SW 1271 (cell line): ENCODE measurements at places on chromosomes 5 and 9.
A peak's percentile ranks its signal among the peaks of the same experiment; 100 is the strongest.

DNA sequence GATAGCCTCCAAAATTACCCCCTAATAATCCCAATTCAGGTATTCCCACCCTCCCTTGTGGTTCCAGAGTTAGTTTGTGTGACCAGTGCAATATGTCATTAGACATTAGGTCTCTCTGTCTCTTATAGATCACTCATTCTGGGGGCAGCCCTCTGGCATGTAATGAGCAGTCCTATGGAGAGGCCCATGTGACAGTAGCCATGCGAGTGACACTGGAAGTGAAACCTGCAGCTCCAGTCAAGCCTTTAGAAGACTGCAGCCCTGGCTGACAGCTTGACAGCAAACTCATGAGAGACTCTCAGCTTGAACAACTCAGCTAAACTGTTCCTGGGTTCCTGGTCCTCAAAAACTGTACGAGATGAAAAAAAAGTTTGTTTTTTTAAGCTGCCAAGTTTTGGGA, 54.0 kb upstream of the HSPB3 start:
- DNase-seq: no peak

GRCh38 chr5:125411071-125411743, 664.8 kb upstream of the ZNF608 start:
- no peak for DNase-seq

DNA sequence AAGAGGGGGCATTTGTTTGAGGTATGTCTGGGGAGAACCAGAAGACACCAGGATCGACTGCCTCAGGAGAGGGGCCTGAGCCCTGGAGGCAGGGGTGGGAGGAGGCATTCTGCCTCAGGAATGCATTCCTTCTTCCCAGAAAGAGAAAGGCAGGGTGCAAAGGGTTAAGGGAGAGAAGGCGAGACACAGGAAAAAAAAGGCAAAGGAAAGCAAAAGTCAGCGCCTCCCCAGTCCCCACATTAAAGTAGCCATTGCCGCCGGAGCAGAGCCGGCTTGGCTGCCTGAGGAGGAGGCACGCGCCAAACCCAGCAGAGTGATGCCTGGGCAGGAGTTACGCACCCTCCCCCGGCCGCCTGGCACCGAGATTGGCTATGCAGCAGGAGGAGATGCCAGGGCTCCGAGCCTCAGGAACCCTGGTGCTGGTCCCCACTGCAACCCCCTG, 123.8 kb upstream of the PHYKPL start:
- no peak for DNase-seq

DNA sequence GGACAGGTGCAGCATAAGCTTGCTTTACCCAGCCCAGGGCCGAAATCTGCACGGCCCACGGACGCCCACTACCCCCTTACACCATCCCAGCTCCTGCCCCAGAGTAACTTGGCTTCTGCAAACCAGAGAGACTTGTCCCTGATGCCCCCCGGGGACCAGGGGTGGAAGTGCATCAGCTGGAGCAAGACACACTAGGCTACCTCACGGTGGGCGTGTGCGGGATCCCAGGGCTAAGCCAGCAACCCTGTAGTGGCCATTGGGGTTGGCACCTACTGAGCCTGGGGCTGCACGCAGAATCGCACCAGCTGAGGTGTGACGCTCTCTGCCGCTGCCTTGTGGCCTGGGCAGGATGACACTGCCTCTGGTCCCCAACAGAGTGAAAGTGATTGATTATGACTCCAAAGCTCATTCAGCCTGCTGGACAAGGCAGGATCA, 6.1 kb upstream of the ZNF79 start:
- peak; percentile 29 for DNase-seq

GRCh38 chr5:112586596-112587062, 151.1 kb upstream of the APC start:
- no peak for DNase-seq

GRCh38 chr5:53339962-53340540, 140.4 kb upstream of the FST start:
- no peak for DNase-seq

- no peak for DNase-seq
Measured at GRCh38 chr5:4845221-4845620, 294.9 kb upstream of the ADAMTS16 start.

DNA sequence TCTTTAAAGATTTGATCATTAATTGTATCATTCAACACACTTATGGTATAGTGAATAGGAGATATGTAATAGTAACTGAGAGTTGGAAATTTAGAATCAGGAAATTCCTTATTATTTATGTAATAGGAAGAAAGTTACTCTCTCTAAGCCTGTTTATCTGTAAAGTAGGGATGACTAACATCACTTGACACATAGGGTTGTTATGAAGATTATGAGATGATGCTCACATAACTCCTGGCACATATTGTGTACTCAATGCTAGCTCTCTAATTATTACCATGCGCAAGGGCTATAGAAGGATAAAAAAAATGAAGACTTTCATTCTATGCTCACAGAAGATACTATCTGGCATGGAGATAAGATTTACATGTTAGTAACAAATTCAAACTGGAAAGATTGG, 149.9 kb downstream of the ISOC1 start:
- peak; percentile 12 for DNase-seq

DNA sequence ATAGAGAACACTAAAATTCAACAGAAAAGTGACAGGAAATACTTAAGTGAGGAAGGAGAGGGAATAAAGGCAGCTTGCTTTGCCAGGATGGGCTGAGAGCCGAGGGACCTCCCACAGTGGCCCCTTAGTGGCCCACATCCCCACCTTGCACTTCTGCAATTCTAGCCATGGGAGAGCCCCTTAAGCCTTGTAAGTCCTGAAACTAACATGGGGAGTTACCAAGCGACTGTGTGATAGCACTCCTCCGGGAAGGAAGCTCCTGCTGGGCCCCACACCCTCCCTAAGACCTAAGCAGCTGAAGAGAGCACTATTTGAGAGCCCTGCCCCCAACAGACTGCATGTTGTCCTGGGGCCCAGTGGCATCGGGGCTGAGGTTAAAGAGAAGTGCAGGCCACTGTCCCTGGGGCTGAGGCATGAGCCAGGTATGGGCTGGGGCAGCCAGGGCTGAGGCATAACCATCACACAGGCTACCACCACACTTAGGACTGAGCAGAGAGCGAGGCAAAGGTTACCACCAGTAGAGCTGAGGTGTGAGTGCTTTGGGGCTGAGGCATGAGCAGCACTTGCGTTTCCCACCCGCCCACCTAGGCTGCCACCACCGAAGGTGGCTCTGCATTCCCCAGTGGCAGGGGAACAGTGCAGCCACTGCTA, 301.8 kb upstream of the TRPC7 start:
- DNase-seq: no peak

DNA sequence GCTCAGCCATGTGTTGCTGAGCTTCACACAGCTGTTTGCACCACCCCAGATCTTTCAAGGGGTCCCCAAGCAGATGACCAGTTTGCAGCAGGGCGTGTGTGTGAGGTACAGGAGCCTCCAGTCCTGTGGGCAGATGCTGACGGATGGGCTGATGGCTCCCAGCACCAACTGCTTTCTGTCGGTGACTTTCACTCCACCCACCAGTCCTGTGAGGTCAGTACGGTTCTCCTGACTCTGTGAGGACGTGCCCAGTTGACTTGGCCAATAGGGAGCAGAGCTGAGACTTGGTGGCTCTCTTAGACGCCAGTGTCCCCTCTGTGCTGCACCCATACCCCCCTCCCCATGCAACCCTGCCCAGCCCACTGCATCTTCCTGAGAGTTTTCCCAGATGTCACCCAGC, 19.7 kb downstream of the COL5A1 start:
- no peak for DNase-seq

DNA sequence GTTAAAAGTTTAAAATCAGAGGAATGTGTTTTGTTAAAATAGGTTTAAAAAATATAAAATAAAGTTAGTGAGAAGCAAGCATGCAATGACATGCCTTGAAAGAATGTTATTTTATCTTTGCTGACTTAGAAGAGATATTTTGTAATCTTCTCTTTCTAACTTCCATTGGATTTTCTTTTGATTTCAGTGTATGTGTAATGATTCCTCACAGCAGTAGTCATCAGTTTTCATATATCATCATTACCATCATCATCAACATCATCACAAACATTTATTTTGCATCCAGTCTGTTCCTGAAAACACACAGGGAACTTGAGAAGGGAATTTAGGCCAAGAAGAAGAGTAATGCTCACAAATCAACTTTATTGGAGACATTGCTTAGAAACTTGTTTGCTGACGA, 699.6 kb downstream of the TAF11L14 start:
- DNase-seq: no peak

DNA sequence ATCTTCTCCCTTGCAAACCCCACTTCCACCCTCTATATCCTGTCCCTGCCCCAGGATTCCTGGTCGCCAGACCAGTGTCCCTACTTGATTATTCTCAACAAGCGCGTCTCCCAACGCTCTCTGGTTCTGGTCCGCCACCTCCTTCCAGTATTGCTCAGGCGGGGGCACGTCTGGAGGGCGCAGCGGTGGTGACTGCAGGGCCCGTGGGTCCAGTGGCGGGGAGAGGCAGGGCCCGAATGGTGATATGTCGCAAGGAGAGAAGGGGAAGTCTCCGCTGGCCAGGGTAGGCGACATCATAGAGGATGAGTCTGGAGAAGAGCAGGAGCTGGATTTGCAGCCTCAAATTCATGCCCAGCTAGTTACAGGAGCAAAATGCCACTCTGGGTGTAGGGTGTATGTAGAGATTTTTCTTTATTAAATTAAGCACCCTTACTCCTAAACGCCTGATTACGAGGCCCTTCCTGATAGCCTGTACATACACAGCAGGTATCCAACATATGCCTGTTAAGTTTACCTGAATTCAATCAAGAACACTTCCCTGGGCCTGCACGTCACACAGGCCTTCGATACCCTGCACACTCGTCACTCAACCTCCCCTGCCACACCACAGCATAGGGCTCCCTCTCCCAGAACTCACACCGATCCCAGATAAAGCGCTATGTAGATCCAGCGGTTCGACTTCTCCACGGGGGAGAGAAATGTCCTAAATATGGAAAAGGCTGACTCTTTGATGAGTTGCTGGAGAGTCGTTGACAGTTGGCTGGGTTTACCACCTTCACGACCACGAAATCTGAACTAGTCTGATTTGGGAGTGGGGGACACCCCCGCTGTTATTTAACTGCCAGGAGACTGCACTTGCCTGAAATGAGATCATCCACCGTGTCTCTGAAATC, 4.8 kb downstream of the MCIDAS start:
- no peak for DNase-seq

DNA sequence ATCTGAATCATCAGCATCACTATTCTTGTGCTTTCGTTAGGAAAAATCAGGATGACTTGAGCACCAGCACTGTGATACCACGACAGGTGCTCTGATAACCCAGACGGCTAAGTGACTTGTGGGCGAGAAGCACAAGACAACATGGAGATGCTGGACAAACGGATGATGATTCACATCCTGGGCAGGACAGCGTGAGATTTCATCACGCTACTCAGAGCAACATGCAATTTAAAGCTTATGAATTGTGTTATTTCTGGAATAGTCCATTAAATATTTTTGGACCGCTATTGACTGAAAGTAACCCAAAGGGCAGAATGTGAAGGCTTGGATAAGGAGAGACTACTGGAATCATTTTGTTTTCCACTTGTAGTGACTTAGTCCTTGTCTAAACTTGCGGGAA, 114.8 kb upstream of the DAPK1 start:
- DNase-seq: peak; percentile 20

DNA sequence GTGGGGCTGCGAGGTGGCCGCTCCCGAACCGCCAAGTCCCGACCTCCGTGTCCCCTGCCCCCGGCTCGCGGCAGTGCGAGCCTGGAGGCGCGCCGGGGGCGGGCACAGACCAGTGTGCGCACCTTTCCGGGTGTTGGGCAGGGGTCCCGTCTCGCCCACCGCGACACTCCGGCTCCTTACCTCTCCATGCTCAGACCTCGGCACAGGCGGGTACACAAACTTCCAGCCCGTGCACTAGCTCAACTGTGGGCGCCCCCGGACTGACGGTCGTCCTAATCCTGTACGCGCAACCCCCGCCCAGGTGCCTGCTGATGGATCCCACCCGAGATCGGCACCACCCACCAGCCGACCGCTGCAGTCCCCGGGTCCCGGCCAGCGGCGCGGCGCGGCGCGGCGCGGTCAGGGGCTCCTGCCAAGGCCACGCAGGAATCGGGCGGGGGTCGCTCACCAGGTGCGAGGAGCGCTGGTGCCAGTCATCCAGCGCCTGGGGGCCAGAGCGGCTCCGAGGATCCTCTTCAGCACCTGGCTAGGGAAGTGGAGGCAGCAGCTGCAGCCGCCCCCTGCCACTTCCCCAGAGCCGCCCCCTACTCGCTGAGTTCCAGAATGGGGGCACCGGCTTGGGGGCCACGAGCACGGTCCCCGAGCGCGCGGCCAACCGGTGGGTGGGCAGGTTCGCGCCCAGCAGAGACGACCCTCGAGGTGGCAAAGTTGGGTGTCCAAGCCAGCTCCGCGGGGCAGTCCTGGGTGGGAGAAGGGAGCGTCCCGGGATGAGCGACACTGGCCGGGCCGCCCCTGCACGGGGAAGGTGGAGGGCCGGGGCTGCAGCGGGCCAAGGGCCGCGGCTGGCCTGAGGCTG, 511 bp downstream of the SEMA5A start:
- DNase-seq: no peak

DNA sequence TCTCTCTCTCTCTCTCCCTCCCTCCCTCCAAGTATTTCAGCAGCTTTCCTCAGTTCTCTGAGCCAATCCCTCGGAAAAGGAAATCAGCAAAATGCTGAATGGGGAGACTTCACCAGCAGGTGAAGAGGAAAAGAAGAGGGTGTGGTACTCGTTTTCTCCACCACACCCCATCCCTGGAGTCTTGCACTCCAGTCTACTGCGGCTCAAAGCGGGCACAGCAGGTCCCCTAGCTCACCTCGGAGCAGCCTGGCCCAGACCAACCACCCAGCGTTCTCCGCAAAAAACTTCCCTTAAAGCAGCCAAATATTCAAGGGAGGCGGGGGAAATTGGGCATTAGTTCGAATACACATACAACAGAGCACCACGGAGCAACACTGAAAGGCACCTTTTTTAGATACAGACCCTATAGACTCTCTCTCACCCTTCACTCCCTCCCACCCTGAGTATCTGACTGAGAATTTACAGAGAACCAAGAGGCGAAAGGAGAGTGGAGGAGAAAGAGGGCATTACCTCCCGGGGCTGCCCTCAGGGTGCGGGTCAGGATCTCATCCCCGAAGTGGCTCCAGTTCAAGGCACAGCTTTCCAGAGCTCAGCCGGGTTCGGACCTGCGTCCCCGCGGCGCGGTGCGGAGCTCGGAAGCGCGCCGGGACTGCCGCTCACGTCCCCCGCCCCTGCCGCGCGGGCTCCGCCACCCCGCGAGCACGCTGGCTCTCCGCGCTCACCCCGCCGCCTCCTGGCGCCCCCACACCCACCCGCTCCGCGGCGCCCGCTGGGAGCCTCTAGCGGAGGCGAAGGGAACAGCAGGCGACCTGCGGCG, 1638.5 kb upstream of the C9orf72 start:
- DNase-seq: peak; percentile 14

GRCh38 chr9:130128251-130128650, 44.0 kb upstream of the NCS1 start:
- no peak for DNase-seq

GRCh38 chr5:133890314-133890713, 78.1 kb downstream of the C5orf15 start:
- no peak for DNase-seq

DNA sequence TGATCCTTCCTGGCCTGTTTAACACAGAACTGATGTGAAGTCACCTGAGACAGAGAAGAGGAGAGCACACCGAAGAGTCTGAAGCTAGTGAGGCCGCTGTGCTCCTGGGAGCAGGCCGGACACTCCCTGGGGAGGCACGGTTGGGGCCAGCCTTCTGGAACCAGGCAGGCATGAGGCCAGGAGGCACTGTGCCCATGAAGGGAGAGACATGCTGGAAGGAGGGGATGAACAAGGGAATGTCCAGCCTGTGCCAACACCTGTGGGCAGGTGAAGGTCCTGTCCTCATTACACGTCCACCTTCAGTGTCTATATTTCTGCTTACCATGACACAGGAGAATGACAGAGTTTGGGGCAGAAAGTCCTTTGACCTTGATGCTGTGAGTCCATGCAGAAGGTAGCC, 183.8 kb upstream of the S1PR3 start:
- no peak for DNase-seq
